ENCODE measurements at places on chromosomes 11 and 22.

- DNase-seq: no peak
These were observed 6.2 kb downstream of the ZP1 start for GRCh38 chr11:60873533-60873932.

- no peak for DNase-seq
These were observed 3.0 kb downstream of the BACE1 start for GRCh38 chr11:117313091-117313490.

DNA sequence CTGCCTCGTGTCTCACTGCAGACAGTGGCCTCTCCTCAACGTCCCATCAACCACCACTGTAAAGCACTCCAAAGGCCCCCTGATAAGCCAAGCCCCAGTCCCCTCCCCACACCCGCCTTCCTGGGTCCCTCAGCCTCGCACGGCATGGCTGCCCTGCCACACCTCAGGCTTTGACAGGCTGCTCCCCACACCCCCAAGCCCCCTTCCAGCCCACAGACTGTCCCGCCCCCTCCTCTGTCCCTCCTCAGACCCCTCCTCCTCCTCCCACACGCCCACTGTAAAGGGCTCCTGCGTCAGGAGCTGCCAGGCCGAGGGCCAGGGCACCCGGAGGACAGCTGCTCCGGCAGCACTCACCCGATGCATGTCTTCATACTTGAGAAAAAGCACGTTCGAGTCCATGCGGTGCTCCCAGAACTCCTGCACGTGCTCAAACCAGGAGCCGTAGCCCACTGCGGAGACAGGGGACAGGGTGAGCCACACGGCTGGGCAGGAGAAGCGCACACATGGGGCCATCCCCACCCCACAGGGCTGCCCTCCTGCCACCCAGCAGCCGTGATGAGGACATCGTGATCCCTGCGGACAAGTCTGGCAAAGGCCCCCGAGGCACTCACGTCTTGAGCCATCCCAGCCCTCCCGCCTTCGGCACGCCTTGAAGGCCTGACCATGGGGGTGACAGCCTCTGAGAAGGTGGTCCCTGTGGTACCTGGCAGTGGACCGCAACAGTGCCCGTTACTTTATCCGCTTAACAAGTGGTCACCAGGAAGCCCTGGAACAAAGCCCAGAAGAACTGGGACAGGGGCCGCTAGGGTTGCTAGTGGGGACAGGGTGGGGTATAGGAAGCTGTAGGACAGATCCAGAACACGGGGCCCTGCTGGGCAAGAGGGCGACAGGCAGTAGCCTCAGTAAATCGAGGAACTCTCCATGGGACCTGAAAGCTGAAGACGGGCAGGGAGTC, 21.5 kb upstream of the EFCAB6 start:
- no peak for DNase-seq

DNA sequence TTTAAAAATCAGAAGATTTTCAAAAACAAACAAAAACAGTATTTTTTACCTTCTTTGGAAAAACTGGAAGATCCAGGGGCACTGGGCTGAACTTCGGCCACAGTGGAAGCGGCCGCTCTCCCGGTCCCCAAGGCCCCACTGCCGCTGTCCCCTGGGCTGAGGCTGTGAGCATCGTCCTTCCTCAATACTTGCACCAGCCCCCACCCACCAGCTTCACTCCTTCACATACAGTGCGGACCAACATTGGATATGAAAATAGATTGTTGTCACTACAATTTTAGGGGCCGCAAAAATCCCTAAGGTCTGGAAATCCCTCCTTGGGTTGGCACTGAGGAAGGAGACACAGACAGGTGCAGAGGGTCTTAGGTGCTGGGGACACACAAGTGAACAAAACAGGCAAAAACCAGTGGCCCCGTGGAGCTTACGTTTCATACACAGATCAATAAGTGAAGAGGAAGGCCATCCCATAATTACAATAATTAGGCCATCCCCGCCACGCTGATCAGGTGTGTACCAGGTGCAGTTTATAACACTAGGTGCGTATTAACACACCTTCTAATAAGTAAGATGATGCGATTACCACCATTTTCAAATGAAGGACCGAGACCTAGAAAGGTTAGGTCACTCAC, 28.2 kb upstream of the SLC22A12 start:
- no peak for DNase-seq

- DNase-seq: peak; percentile 41
These were observed 52.0 kb upstream of the CHRNA10 start for GRCh38 chr11:3723014-3723708.

- no peak for DNase-seq
These were observed 12.4 kb upstream of the MTMR3 start for GRCh38 chr22:29870574-29870973.

DNA sequence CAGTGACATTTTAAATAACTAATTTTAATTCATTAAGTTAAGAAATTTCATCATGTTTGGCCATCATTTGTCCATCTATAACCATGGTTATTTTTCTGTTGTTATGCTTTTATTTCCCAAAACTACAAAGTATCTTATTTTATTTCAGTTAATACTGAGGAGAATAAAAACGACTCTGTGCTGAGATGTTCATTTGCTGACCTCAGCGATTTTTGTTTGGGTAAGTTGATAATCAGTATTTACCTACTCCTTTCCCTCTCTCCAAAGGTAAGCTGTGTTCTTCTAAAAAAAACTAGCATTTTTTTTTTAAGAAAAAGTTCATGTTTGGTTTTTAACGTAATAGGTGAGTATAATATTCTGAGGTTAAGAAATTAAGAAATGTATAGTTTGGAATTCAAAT, 111.7 kb downstream of the ANO3 start:
- no peak for DNase-seq

- DNase-seq: no peak
These were observed 7.8 kb upstream of the VSTM5 start for GRCh38 chr11:93858121-93858775.

DNA sequence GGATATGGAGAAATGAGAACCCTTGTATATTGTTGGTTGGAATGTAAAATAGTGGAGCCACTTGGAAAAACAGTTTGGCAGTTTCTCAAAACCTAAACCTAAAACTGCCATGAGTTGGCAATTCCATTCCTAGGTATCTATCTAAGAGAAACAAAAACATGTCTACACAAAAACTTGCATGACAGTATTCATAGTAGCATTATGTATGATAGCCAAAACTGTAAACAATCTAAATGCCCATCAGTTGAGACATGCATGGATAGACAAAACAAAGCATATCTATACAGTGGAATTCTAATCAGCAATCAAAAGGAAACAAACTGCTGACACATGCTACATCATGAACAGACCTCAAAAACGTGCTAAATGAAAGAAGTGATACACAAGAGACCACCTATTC, 34.9 kb downstream of the TRAF6 start:
- DNase-seq: no peak
